Activated CD4-positive, alpha-beta T cell treated with anti-CD3 and anti-CD28 coated beads, Interleukin-2, amount 50 U/mL, for 1 hour (primary cell): ENCODE measurements at places on chromosomes 7 and 10.

- DNase-seq, result no peak
Measured at GRCh38 chr7:28879105-28879504, 79.0 kb downstream of the TRIL start.

DNA sequence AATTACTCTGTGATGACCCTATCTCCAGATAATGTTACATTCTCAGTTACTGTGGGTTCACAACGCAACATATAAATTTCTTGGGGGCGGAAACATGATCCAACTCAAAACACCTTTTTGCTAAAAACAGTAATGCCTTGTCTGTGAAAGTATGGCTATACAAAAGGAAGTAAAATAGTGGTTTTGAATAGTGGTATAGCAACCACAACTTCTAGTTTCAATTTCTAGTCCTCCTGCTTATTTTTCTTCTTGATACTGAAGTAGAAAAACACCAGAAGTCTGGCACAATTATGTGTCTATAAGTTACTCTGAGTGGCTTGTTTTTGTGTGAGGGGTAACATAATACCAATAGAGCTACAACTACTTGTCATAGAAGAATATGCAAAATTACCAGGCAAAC is 21.5 kb upstream of the ZNF800 start:
- DNase-seq, result no peak

DNA sequence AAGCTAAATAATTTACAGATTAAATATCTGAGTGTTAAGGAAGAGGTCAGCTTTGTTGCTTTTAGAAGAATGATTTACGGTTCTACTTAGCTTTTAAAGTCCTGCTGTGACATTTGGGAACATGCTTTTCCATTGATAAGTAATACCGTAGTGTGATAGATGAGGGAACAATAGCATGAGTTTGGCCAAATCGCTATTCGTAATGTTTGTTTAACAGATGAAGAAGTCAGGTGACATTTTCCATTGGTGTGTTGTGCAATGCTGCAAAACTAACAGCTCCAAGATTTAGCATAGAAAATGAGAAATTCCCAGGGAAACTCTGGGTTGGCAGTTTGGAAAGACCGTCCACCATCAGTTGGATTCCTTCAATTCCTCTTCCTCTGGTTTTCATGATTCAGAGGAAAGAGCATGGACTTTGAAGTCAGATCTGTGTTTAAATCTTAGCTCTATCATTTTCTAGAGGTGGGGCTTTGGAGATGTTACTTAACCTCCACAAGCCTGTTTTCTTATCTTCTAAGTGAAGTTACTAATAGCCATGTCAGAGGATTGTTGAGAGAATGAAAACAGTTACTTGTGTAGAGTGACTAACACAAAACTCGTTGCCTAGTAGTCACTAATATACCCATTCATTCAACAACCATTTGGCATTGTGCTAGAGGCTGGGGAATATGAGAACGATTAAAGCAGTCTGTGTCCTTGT is 140.4 kb upstream of the BMPER start:
- DNase-seq, result no peak

DNA sequence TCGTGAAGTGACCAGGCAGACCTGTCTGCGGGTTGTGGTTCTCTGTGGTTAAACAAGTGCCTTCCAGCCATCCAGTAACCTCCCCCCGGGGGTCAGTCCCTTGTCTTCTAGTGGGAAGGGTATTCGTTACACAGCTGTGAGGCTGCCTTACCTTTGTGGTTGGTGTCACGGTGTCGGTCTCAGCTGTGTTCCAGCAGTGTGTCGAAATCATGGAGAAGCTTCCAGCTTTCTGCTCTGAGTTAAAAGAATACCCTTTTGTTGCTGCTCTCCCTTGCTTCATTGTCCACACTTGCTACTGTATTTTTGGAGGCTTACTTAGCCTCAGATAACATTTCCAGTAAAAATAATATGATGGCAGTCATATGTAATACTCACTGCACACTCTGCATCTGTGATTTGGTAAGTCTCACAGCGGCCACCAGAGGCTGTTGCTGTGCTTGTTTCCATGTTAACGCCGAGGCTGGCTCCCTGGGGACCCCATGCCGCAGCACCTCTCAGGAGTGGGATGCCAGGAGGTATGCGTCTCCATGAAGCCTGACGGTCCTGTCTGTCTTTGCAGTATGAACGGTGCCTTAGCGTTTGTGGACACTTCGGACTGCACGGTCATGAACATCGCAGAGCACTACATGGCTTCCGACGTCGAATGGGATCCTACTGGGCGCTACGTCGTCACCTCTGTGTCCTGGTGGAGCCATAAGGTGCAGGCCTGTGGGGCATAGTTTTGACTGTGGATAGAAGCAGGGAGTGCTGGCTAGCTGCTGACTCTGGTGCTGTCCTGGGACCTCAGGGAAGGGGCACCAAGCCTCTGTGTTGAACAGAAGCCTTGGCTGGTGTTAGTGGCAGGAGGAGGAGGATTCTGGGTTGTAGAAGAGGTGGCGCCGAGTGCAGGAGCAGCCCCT is 20.5 kb downstream of the EIF3B start:
- DNase-seq, result no peak

GRCh38 chr7:1447551-1448244 is 11.6 kb downstream of the MICALL2 start:
- no peak for DNase-seq

GRCh38 chr7:93890464-93891068 is at the start of gene TFPI2:
Gene TFPI2, minus strand, starts transcription at chr7:93890753. Its CDS starts 75 bp downstream, at chr7:93890678.
- DNase-seq, result no peak

GRCh38 chr10:111392910-111393309 is 316.1 kb downstream of the ADRA2A start:
- DNase-seq, result no peak
